ENCODE measurements at places on chromosomes 12 and 14.

DNA sequence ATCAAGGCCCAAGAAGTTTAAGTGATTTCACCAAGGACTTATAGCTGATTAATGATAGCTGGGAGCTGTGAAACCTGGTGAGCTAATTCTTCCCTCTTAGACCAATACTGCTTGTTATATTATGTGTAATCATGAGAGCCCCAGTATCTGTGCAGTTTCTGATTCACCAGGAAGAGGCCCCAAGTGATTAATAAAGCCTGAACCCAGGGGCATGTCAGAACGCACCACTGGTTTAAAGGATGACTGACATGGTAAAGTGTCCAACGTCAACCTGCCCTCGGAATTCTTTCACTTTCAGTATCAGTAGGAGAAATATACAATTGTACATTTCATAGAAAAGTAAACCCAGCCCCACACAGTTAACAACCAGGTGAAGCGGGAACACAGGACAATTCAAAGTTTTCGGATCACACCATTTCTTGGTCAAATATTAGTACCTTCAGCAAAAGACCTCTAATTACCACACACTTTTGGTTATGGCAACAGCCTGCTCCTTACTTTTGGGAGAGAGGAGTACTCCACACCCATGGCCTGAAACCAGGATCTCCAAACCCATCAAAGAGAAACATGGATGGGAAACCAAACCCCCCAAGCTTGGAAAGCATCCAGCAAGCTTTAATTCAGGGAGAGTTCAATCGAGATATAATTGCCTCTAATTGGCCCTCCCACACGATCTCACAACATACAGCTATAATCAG is 28.5 kb downstream of the TMCC3 start:
- DNase-seq: peak; percentile 49

- DNase-seq: no peak
Measured at GRCh38 chr14:101980251-101980650, 15.9 kb downstream of the DYNC1H1 start.

GRCh38 chr12:26156201-26156871 is 31.5 kb upstream of the BHLHE41 start:
- no peak for DNase-seq

- no peak for DNase-seq
Measured at GRCh38 chr14:47919997-47920396, 244.6 kb upstream of the MDGA2 start.

All from stimulated activated CD4-positive, alpha-beta T cell treated with anti-CD3 and anti-CD28 coated beads, Interleukin-4, amount 100 ng/mL, for 48 hours (primary cell).